Left lung (tissue), 14 donors: ENCODE measurements at places on chromosomes 3 and 15. TPM values are rescaled to one million over a fixed set of nuclear protein-coding genes. Genes with fewer than 3 reads are reported as not detected.

The MRPS11 gene
- total RNA-seq, result 37.1 TPM

The CPNE4 gene
- 0.52 TPM for total RNA-seq

GRCh38 chr3:188940573-188940932 lies 231.2 kb upstream of the TPRG1 start:
- no peaks in the 10 kb centered on the region for H3K36me3 ChIP-seq
- DNase-seq, result no peak
- H3K4me1 ChIP-seq, result peaks cover 60% of the 10 kb centered on the region
- H3K4me3 ChIP-seq, result no peak overlapping the region
- peak overlapping the region; percentile 19 for H3K27ac ChIP-seq
- H3K27me3 ChIP-seq, result no peaks in the 10 kb centered on the region

- peak overlapping the region; percentile 80 for H3K4me3 ChIP-seq
- H3K27me3 ChIP-seq, result no peaks in the 10 kb centered on the region
- peaks cover 11% of the 10 kb centered on the region for H3K4me1 ChIP-seq
Observed at GRCh38 chr15:38254051-38254883, 1.6 kb downstream of the SPRED1 start.

DNA sequence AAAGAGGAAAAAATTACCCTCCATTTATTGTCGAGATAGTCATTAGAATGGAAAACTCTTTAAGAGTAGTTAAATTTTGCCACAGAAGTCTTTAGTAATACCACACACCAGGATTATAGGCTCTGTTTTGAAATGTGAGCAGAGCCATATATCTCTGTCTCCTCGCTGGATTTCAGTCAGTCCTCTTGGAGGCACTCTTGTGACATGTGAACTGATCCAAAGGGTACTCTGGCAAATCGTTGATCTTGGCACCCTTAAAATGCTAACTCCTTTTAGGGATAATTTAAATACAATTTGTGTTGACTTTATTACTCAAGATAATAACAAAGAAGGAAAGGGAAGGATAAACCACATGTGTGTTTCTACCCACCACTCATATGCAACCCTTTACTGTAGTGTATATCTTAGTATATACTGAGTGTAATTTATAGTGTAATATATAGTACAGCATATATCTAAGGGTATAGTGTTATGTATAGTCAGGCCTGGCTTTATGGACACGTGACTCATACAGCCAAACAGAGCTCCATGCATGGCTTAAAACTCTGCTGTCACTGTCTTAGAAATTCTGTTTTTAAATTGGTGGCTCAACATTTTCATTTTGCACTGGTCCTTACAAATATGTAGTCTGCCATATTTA lies 12.3 kb upstream of the KPNA4 start:
- no peak overlapping the region for H3K4me3 ChIP-seq
- H3K27me3 ChIP-seq, result no peaks in the 10 kb centered on the region
- no peak for DNase-seq
- no peak overlapping the region for H3K27ac ChIP-seq
- H3K36me3 ChIP-seq, result no peaks in the 10 kb centered on the region
- no peaks in the 10 kb centered on the region for H3K4me1 ChIP-seq

DNA sequence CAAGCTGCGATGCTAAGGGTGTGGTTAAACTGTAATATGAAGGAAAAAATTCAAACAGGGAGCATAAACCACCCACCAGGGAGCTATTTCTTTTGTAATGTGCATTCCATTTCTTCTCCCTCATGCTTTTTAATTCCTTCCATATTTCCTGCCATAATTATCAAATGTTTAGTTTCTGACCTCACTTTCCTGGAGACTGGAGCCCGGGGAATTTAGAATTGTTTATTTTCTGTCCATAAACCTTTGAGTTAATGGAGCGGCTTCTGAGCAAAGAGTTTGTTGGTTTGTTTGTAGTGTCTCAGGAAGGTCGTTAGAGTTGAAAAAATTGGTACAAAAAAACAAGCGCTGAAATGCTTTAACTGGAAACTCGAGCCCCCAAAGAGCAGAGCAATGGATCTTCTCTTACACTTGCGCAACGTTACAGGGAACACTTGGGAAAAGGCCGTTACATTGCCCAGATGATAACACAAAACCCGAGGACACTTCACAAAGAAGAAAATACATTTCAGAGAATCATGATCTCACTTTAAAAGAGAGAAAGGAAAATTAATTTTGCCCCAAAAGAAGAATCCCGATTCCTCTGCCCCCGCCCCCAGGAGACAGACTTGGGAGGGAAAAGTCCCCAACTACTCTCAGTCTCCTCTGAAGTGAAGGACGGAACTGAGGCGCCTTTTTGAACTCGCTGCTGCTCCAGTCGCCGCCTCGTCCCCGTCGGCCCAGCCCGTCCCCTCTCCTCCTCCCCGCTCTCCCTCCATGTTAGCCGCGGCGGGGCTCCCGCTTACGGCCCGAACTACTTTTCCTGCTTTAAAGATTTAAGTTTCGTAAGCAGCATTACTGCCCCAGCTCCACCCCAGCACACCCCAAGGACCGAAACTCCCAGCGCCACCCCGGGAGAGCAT lies 842 bp downstream of the FSTL1 start:
- peak overlapping the region; percentile 79 for H3K27ac ChIP-seq
- no peaks in the 10 kb centered on the region for H3K36me3 ChIP-seq
- peaks cover 30% of the 10 kb centered on the region for H3K4me1 ChIP-seq

DNA sequence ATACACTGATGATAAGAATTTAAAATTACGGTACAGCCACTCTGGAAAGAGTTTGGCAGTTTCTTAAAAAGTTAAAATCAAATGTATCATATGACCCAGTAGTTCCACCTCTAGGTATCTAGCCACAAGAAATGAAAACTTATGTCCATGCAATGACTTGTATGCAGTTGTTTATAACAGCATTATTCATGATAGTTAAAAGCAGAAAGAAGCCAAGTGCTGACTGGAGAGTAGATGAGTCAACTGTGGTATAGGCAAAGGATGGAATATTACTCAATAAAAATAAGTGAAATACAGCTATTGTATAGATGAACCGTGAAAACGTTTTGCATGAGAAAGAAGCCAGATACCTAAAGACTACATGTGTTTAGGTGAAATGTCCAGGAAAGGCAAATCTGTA lies 14.8 kb downstream of the GPR87 start:
- no peak for DNase-seq
- H3K36me3 ChIP-seq, result no peaks in the 10 kb centered on the region
- H3K4me3 ChIP-seq, result no peak overlapping the region
- H3K4me1 ChIP-seq, result no peaks in the 10 kb centered on the region
- H3K27ac ChIP-seq, result no peak overlapping the region
- no peaks in the 10 kb centered on the region for H3K27me3 ChIP-seq

- H3K27me3 ChIP-seq, result no peaks in the 10 kb centered on the region
- H3K4me1 ChIP-seq, result no peaks in the 10 kb centered on the region
- H3K4me3 ChIP-seq, result no peak overlapping the region
- DNase-seq, result no peak
- no peaks in the 10 kb centered on the region for H3K36me3 ChIP-seq
Observed at GRCh38 chr3:1355691-1356090, 262.9 kb downstream of the CNTN6 start.

- peaks cover 8% of the 10 kb centered on the region for H3K4me1 ChIP-seq
- no peaks in the 10 kb centered on the region for H3K27me3 ChIP-seq
- H3K36me3 ChIP-seq, result no peaks in the 10 kb centered on the region
Observed at GRCh38 chr15:73082812-73083211, 30.5 kb downstream of the NEO1 start.

- H3K27ac ChIP-seq, result no peak overlapping the region
- H3K27me3 ChIP-seq, result no peaks in the 10 kb centered on the region
- no peak overlapping the region for H3K4me3 ChIP-seq
- no peak for DNase-seq
Observed at GRCh38 chr3:179513862-179514261, 48.9 kb upstream of the ACTL6A start.

DNA sequence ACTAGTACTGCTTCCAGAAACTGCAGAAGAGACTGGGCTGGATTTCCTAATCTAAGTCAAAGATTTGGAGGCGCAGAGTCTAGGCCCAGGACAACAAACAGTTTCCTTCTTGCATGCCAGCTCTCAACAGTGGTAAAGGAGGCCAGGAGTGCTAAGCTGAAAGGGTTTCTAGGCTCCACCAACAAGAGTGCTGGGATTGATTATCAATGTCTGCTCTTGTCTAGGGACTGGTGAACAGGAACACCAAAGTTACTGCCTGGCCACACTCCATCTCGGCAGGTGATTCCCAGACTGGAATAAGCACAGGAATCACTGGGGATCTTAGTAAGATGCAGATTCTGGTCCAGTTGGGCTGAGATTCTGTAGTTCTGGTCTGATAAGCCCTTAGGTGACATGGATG lies 22.8 kb upstream of the FGD5 start:
- peak overlapping the region; percentile 26 for H3K27ac ChIP-seq
- peak; percentile 7 for DNase-seq
- no peaks in the 10 kb centered on the region for H3K36me3 ChIP-seq
- H3K4me1 ChIP-seq, result no peaks in the 10 kb centered on the region

DNA sequence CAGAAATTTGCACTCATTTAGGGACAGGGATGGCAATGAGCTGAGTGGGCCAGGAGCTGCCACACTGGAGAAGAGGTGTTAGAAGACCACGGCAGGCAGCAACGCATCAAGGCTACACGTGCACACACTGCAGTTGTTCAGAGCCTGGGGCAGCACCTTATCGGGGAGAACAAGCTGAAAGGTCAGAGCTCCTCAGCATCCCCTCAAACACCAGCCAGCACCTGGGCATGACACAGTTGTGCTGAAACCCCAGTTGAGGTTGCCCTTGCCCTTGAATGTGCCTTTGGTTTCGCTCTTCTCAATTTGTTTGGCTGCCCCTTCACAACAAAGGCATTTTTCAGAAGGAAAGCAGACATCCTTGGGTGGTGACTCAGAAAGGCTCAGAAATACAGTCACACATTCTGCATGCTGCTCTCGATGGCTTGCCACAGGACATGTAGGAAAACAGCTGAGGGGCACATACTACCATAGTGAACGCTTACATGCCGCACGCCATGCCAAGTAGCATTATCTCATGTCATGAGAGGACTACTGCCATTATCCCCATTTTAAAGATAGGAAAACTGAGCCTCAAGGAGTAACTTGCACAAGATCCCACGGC lies 57.6 kb downstream of the ST8SIA2 start:
- DNase-seq, result no peak
- H3K36me3 ChIP-seq, result no peaks in the 10 kb centered on the region
- H3K27me3 ChIP-seq, result no peaks in the 10 kb centered on the region
- H3K27ac ChIP-seq, result no peak overlapping the region
- no peak overlapping the region for H3K4me3 ChIP-seq

GRCh38 chr15:33161209-33161608 lies 33.3 kb downstream of the FMN1 start:
- no peak for DNase-seq
- H3K36me3 ChIP-seq, result no peaks in the 10 kb centered on the region
- H3K4me3 ChIP-seq, result no peak overlapping the region
- H3K27me3 ChIP-seq, result no peaks in the 10 kb centered on the region
- no peak overlapping the region for H3K27ac ChIP-seq
- H3K4me1 ChIP-seq, result peaks cover 29% of the 10 kb centered on the region

- peaks cover 40% of the 10 kb centered on the region for H3K4me1 ChIP-seq
- H3K27ac ChIP-seq, result no peak overlapping the region
- no peak overlapping the region for H3K4me3 ChIP-seq
- no peak for DNase-seq
- H3K36me3 ChIP-seq, result no peaks in the 10 kb centered on the region
Observed at GRCh38 chr15:78054966-78055365, 22.5 kb downstream of the TBC1D2B start.

DNA sequence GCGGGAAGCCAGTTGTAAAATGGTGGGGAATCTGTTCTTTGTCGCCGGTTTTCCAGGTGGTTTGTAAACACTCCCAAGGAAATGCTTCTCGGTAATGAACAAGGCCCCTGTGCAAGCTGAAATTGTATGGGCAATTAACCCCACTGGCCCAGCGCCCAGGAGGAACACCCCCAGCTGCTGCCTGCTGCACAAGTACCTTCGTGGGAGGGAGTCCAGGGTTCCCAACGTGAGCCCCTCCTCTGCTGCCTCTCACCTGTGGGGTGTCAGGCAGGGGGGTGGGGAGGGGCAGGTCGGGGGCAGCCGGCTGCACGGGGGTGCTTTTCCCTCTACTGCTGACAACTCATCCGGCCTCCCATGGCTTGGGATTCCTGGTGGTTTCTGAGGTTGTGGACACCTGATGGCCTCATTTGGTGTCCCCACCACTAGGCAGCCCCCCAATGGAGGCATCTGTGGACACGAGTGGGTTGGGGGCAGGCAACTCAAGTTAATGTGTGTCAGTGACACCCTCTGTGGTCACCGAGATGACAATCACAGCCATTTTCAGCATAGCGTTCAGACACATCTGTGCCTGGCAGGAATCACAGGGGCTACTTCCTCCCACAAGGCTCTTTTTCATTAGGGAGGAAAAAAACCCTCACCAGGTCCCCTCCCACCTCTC lies 35.6 kb upstream of the PRR23E start:
- no peaks in the 10 kb centered on the region for H3K4me1 ChIP-seq
- no peaks in the 10 kb centered on the region for H3K36me3 ChIP-seq
